ENCODE measurements at places on chromosomes 7 and 10.
A peak's percentile ranks its signal among the peaks of the same experiment; 100 is the strongest.

DNA sequence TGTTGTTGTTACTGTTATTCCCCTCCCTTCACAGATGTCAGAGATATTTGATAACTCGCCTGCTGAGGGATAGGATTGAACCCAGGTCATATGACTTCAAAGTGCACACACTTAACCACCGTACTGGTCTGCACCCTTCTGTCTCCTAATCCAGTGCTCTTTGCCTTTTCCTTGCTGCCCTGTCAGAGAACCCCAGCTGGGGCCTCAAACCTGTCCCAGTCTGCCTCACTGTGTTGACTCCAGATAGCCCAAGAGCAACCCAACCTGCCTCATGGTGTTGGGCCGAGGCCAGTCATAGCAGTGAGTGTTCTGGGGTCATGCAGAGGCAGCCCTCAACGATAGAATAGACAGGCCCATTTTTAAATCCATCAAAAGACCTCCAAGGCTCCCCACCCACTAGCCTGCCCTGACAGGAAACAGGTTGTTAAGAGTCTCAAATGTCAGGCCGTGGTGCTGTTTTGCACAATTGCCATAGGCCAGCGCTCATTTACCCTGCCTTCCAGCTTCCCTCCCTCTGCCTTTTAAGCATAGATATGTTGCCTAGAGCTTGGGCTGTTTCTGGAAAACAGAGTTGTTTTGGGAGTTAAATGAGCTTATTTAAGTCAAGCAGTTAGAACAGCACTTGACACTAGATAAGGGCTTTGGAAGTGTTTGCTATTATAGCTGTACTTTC lies 37.0 kb upstream of the PDCD4 start:
- no peak for DNase-seq

- no peak for DNase-seq
Measured at GRCh38 chr7:16531707-16532106, 5.1 kb downstream of the LRRC72 start.

GRCh38 chr10:119737823-119738222 lies 12.0 kb downstream of the INPP5F start:
- no peak for DNase-seq

GRCh38 chr7:40000734-40001315 lies 50.8 kb downstream of the CDK13 start:
- no peak for DNase-seq

GRCh38 chr10:62689712-62690111 lies 114.8 kb upstream of the ADO start:
- no peak for DNase-seq

- peak; percentile 78 for DNase-seq
Measured at GRCh38 chr7:100119970-100120732, 717 bp downstream of the CNPY4 start.

DNA sequence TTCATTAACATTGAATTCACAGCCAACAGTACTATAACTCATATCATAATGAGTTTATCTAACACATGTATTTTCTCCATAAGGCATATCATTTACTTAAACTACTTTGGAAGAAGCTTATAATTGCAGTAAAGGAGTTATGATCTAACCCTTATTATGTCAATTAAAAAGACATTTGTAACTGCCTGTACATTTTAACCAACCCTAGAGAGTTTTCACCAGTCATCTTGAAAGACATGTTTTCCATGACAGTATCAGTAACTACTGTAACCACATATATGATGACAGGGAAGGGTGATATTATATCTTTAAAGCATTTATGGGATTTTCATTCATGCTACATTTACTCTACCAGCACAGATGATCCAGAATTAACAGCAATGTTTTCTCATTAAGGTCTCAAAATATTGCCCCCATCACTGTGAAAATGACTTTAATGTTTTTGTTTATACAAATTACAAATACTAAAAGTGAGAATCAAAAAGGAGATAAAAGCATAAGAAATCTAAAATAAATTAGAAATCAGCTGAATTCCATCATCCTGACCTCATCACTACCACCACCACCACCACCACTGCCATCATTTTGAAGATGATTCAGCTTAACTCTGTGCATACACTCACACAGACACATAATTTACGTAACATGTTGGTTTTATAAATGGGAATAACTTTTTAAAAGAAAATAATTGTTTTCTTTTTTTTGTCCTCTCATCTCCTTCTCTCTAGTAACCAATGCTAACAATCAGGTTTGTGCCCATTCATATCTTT lies 53.6 kb downstream of the MKLN1 start:
- peak; percentile 42 for DNase-seq

DNA sequence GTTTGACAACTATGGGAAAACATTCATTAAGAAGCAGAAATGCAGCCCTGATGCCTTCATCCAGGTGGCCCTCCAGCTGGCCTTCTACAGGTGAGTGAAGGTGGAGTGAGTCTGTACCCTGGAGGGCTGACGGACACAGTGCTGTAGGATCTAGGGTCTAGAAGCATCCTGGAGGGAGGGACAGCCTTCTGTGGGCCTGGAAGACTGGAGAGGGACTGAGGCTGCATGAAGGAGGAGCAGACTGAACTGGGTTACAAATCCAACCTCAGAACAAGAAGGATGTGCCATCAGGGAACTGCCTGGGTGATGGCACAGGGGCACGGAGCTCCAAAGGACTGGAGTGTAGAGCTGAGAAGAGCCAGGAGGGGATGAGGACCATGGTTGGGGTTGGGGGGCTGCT lies 27.5 kb upstream of the C10orf53 start:
- no peak for DNase-seq

DNA sequence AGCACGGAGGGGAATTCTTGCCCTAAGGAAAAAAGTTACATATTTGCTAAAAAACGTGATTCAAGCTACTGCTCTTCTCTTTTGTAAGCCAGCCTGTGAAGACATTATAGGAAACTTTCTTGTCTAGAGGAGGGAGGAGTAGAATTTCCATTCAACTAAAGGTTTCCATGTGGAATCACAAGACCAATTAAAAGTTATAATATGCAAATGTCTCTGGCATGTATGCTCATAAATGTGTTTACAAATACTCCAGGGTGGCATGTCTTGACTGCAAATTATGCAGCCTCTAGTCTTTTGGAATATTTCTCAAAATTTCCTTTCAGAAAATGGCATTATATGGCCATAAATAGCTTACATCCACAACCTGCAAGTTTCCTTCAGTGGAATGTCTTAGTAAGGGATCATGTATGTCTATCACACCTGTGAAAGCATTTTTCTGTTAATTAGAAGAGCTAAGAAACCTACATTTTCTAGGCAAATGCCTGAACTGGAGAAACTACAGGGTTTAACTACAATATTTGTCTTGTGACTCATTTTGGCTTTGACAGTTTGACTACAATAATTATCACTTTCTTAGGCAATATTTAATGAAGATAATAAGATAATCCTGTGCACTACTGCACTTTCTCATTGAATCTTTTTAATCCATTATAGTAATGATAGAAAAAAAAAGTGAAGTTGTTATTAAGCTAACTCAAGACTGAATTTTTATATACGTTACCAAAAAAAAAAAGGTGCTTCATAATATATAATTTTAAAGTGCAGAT lies 111.1 kb upstream of the C10orf90 start:
- DNase-seq = no peak

- peak; percentile 77 for DNase-seq
Measured at GRCh38 chr7:138903186-138903820, 77.9 kb downstream of the KIAA1549 start.

DNA sequence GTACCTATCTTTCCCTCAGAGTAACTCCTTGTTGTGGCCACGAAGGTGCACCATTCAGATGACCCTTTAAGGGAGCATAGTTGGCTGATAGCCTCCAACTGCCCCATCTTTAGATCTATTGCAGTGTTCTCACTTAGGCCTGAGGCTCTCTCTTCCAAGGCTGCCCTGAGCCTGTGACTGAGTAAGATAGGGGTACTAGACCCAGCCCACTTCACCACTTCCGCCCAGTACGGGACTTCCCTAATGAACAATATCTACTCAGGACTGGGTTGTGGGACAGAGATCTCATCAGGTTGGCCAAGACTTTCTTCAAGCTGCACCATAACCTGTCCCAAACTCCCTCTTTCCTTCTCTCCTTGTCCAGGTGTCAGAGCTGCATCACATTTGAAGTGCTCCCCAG lies 5.7 kb upstream of the GNAI1 start:
- no peak for DNase-seq

DNA sequence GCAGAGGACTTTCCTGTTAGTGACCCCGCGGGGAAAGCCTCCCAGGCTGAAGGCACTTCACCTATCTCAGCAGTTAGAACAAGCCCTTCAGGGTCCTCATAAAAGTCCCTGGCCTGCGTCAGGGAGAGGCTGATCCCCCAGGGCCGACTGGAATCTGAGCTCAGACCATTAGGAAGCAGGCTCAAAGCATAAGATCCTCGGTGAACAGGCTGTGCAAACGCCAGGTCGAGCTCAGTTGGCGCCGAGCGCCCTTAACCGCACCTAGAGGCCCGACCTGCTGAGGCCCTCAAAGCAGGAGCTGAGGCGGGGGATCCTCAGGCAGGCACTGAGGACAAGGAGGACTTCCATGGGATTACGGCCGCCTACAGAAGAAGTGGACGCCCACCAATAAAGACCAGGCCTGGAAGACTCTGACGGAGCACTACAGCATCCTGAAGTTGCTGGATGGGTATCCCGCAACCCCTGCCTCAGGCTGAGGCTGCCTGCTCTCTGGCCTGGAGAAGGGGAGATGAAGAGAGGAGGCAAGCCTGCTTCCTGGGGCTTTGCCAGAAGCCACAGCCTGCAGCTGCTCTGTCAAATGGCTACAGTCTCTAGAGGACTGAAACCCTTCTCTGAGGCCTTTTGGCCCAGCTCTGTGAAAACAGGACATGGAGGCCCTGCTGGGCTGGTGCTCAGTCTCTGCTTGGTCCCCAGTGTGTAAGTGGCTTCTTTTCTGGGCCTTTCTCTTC lies 29.9 kb downstream of the LIPJ start:
- DNase-seq = no peak

DNA sequence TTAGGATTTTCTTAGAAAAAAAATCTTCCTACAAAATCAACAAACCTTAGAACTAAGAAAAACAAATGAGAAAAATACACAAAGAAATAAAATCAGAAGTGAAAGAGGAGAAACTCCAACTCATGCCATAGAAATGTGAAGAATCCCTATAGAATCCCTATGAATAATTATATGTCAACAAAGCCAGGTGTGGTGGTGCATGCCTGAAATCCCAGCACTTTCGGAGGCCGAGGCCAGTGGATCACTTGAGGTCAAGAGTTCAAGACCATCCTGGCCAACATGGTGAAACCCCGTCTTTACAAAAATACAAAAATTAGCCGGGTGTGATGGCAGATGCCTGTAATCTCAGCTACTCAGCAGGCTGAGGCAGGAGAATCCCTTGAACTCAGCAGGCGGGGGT lies 27.1 kb downstream of the ACSM6 start:
- no peak for DNase-seq

- no peak for DNase-seq
Measured at GRCh38 chr10:114031073-114031972, 12.3 kb upstream of the ADRB1 start.

GRCh38 chr7:134470864-134471263 lies 12.0 kb upstream of the AKR1B1 start:
- no peak for DNase-seq

- DNase-seq = no peak
Measured at GRCh38 chr10:29191674-29192073, 97.2 kb upstream of the LYZL1 start.

- DNase-seq = no peak
Measured at GRCh38 chr10:18252086-18252485, 111.9 kb downstream of the CACNB2 start.

DNA sequence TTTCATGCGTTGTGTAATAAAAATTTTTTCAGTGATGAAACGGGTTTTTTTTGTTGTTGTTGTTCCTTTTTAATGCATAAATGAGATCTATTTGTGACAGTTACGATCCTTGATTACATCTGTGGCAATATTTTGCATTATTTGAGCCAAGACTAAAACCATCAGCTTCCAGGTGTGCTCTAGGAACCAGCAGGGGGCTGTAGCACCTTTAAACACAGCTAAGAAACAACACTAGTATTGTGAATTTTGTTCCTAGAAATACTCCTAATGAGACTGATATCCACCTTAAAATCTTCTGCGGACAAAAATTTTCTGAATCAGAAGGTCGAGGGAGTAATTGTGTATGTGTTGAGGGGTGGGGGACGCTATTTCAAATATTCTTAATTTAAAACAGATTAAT lies 52.6 kb downstream of the FGFBP3 start:
- DNase-seq = peak; percentile 4

DNA sequence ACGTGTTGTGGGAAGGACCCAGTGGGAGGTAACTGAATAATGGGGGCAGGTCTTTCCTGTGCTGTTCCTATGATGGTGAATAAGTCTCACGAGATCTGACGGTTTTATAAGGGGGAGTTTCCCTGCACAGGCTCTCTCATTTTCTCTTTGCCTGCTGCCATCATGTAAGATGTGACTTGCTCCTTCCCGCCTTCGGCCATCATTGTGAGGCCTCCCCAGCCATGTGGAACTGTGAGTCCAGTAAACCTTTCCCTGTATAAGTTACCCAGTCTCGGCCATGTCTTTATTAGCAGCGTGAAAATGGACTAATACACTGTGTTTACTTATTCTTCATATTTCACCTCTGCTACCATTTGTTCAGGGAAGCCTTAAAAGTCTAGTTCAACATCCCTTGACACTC lies 2.2 kb upstream of the DNAAF5 start:
- DNase-seq = no peak

GRCh38 chr10:78868456-78868855 lies 200.3 kb upstream of the ZMIZ1 start:
- DNase-seq = no peak

DNA sequence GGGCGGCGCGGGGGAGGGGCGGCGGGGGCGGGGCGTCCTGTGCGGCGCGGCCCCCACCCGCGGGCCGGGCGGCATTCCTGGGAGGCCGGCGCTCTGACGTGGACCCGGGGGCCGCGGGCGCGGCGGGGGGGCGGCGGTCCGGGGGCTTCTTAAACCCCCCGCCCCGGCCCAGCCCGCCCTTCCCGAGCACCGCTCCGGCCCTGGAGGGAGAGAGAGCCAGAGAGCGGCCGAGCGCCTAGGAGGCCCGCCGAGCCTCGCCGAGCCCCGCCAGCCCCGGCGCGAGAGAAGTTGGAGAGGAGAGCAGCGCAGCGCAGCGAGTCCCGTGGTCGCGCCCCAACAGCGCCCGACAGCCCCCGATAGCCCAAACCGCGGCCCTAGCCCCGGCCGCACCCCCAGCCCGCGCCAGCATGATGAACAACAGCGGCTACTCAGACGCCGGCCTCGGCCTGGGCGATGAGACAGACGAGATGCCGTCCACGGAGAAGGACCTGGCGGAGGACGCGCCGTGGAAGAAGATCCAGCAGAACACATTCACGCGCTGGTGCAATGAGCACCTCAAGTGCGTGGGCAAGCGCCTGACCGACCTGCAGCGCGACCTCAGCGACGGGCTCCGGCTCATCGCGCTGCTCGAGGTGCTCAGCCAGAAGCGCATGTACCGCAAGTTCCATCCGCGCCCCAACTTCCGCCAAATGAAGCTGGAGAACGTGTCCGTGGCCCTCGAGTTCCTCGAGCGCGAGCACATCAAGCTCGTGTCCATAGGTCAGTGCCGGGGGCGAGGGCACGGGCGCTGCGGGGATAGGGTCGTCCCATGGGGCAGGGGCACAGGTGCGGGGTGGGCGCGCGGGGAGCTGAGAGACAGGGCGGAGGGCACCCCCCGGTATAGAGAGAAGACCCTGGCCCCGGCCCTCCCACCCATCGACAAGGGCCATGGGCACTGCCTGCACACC lies at the start of gene FLNC:
Gene FLNC, plus strand, starts transcription at position 176 of the 947 bp plus-strand sequence. Its CDS starts 232 bp downstream, at position 408.
- peak; percentile 17 for DNase-seq

Data from activated CD4-positive, alpha-beta T cell treated with anti-CD3 and anti-CD28 coated beads, Interleukin-2, Interleukin-6, amounts not matched to agents 100 ng/mL and 50 ng/mL, durations not matched to agents 16 hours and 8 hours (primary cell).